NCI-H1092 (cell line): ENCODE measurements at places on chromosomes 11 and 22.

- no peak for DNase-seq
Observed at GRCh38 chr11:3674189-3674588, 3.0 kb upstream of the CHRNA10 start.

- no peak for DNase-seq
Observed at GRCh38 chr11:1521382-1522080, 35.0 kb upstream of the MOB2 start.

GRCh38 chr11:1807264-1807995 lies 27.4 kb upstream of the SYT8 start:
- no peak for DNase-seq

DNA sequence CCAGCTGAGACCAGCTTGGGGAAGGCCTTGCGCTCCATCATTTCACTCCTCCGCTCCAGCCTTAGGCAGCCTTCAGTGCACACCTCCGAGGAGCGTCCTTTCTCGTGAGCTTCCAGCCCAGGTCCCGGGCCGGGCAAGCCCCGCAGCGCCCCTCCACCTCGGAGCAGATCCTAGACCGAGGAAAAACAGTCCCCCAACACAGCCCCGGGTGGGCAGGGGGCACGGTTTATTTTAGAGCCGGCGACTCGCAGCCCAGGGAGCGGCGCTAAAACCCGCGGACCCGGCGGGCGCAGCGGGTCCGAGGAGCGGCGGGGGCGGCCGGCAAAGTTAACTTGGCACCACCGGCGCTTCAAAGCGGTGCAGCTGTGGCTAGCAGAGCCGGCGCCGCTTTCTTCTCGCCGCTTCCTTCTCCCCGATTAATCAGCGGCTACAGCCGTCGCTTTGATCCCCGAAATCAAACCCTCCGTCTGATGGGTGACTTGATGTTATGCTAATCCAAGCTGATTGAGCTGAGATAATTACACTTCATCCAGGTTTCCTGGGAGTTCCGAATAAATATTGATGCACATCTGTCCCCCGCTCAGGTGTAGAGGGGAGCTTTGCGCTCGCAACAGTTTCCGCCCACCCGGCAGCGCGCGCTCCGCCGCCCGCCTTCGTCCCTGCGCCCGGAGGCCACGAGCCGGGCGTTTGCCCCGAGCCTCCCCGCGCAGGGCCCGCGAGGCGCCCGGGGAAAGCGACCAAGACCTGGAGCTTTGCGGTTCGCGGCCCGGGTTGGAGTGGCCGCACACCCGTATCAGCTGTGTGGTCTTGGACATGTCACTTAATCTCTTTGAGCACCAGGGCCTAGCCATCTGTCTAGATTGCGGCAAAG lies 192.7 kb downstream of the BUD13 start:
- DNase-seq = no peak

GRCh38 chr11:9697766-9698165 lies 33.9 kb downstream of the SWAP70 start:
- no peak for DNase-seq

DNA sequence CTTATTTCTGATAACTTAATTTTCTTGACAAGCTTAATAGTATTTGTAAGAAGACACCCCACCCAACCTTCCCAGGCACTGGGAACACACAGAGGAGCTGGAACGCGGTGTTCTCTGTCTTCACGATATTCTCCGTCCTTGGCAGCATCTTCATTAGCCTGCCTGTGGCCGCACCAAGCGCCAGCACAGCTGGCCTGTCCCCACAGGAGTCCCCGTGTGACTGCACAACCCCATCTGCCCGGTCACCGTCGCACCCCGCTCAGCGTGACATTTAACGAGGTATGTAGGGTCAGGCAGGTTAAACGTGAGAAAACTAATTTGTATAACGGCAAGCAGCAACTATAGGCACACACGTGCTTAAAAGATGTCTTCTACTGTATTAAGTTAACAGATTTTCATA lies 293.3 kb downstream of the BRD1 start:
- no peak for DNase-seq

DNA sequence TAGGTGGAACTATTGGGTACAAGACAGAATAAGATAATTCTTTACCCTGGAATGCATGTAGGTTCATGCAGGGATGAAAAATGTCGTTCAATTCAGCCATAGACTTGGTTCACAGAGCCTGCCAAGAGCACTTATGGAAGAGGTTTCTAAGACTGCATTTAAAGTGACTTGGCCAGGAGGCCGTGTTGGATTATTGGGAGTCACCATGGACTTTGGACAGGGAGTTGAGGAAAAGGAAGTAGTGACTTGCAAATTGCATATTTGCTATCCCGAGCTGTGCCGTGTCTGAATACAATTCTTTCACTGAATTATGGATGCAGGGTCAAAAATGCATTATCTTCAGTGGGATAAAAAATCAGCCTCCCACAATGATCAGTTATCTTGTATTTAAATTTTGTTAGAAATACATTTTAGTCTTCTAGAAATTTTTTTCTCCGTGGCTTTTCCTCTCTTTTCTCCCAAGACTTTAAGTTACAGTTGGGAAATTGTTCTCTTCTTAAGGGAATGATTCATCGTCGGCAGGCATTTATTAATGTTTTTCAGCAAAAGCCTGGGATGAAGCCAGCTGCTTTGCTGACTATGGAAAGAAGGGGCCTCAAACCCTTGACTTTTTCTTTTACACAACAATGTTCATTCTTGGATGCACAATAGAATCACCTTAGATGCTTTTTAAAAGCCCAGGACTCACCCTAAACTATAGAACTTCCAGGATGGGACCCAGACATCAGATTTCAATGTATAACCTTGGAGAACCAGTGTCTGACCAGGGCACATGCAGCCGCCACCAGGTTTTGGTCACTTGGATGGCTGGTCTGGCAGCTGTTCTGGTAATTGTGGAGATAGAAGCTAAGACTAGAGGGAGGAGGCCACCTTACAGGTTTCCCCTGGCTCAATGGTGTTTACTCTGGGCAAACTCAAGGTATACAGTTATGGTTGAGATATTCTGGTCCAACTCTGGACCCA lies 70.8 kb downstream of the FAT3 start:
- no peak for DNase-seq

- DNase-seq = no peak
Observed at GRCh38 chr11:64679846-64680245, 43.2 kb downstream of the NRXN2 start.
